Vein endothelial cell (primary cell): ENCODE measurements at places on chromosomes 6 and 20. TPM values are rescaled to one million over a fixed set of nuclear protein-coding genes. Genes with fewer than 3 reads are reported as not detected.

C6orf132 gene
- 0.38 and 0.65 TPM in 2 replicates for total RNA-seq

CYP21A2 gene
- under 0.01 TPM in 1 of 2 replicates, not detected in the other for total RNA-seq

GGTLC1 gene
- not detected in 2 replicates for total RNA-seq

PRICKLE4 gene
- total RNA-seq, result 2.8 and 6.2 TPM in 2 replicates

SRSF6 gene
- total RNA-seq, result 58.7 and 67.9 TPM in 2 replicates
